H1 (cell line): ENCODE measurements at places on chromosomes 11 and 22. TPM values are rescaled to one million over a fixed set of nuclear protein-coding genes. Genes with fewer than 3 reads are reported as not detected.

Gene KDM4E
- total RNA-seq, result not detected in 2 replicates

Gene RTCB
- total RNA-seq, result 111 and 114 TPM in 2 replicates

GRCh38 chr11:116356451-116356850, 416.3 kb downstream of the BUD13 start:
- DNase-seq, result no peak

GRCh38 chr11:75782540-75783263, 14.1 kb downstream of the DGAT2 start:
- no peak for DNase-seq

- no peak for DNase-seq
Measured at GRCh38 chr11:81007046-81007445, 1566.2 kb upstream of the TENM4 start.

- DNase-seq, result no peak
Measured at GRCh38 chr22:42397332-42398249, 34.6 kb downstream of the NFAM1 start.

DNA sequence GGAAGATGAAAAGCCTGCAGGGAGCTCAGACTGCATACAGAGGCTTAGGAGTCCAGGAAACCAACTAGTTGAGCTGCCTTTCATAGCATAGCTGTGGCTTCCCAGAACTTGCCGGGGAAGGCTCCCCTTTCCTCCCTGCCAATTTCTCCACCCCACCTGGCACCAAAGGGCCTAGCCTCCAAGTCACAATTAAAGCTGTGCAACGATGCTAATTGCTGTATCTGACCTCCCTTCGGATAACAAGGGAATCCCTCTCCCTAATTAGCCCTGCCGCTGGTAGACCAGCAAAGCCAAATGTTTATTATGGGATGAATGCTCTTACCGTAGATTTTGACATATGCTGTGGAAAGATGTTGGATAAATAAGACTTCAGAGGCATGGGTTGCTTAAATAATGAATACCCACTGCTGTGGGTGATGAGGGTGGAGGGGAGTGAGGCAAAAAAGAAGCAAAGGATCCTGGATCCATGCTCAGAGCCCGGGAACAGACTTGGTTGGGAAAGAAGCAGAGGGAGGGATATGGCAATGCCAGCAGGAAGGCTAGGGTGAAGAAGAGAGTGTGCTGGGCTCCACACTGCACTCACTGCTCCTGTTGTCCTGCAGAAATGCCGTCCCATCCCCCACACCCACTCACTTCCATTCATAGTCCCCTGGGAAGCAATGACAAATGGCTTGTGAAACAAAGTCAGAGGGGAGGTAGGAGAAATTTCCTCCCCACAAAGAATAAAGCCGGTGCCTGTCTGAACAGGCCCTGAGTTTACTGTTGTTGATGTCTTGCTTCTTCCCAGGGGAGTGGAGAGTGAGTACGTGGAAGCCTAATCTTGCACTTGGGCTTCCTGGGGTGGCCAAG, 608.1 kb upstream of the CADM1 start:
- DNase-seq, result no peak

- DNase-seq, result no peak
Measured at GRCh38 chr22:50699001-50699755, 26.6 kb downstream of the SHANK3 start.

DNA sequence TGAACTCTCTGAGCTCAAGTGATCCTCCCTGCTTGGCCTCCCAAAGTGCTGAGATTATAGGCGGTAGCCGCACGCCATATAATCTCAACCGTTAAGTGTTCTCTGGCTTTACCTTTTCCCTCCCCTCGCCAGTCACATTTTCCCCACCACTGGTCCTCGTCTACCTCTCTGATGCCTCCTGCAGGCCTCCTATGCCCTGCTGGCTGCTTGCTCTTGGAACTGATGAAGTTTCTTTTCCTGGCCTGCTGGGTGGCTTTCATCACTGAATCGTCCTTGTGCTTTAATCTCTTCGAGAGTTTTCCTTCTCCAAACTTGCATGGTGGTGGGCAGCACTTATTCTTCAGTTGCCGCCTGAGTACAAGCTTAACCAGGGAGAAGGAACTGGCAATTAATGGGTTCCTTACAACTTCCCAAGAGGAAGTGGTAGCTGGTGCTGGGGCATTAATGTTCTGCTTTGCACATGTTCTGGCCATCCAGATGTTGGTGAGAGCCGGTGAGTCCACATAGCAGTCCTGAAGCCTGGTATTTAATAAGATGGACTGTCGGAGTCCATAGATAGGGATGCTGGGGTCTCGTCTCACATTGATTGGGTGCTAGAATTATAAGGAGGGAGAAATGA, 1.3 kb downstream of the C22orf31 start:
- no peak for DNase-seq

DNA sequence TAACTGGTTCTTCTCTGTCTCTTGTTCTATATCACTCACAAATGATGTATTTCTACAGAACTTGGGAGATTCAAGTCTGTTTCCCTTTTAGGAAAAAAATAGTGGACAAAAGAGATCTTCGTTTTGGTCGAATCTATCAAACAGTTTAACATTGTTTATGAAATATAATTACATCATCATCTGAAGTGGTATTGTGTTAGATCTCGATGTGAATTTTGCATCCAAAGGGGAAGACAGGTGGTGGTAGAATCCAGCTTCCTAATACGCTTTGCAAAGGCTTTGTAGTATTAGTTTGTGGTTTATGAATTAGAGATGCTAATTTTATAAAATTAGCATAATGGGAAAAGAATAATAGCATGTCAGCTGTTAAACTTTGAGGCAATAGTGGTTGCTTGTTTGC, 3.4 kb downstream of the SIK2 start:
- no peak for DNase-seq

DNA sequence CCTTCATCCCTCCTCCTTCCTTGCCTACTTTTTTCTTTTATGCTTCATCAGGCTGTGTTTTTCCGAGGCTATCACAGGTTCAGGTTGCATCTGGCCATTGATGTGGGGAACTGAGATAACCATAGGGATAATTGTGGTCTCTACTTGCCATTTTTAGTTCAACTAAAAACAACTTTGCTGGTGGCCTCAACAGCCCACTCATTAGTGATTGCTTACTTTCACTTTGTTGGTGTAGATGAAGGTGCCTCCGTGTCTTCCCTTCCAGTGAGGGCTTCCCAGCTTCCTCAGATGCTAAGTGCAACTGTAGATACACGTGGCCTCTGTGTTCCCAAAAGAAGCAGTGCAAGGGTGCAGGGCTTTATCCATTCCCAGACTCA, 35.0 kb downstream of the KCNJ1 start:
- DNase-seq, result no peak

GRCh38 chr11:112967082-112967481, 5.9 kb downstream of the NCAM1 start:
- DNase-seq, result no peak

DNA sequence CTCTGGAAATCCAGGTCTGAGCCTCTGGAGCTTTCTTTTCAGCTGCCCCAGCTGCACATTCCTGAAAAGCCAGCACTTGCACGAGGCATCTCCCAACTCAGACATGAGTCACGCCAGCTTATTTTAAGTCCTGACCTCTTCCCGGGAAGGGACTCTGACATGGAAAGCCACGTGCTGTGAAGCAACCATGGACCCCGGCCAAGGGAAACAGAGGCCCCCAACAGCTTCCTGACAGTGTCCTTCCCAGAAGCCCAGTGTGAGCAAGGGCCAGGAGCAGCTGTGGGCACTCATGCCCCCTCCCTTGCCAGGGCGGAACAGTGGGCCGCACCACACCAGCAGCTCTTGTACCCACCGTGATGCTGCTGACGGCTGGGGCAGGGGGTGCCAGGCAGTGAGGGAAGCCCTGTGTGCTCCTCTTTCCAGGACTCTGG, 118.8 kb upstream of the CADM1 start:
- no peak for DNase-seq

GRCh38 chr11:27158456-27159334, 118.1 kb downstream of the BBOX1 start:
- no peak for DNase-seq
